ENCODE measurements at places on chromosomes 5 and 9. TPM values are rescaled to one million over a fixed set of nuclear protein-coding genes. Genes with fewer than 3 reads are reported as not detected.

GRCh38 chr9:121463026-121463807 is 36.4 kb downstream of the GGTA1 start:
- DNase-seq, result peak; percentile 46

GRCh38 chr9:8684978-8685708 is 885.6 kb upstream of the DMAC1 start:
- no peak for DNase-seq

GRCh38 chr9:93902780-93903655 is 52.1 kb downstream of the BARX1 start:
- DNase-seq, result peak; percentile 22

DNA sequence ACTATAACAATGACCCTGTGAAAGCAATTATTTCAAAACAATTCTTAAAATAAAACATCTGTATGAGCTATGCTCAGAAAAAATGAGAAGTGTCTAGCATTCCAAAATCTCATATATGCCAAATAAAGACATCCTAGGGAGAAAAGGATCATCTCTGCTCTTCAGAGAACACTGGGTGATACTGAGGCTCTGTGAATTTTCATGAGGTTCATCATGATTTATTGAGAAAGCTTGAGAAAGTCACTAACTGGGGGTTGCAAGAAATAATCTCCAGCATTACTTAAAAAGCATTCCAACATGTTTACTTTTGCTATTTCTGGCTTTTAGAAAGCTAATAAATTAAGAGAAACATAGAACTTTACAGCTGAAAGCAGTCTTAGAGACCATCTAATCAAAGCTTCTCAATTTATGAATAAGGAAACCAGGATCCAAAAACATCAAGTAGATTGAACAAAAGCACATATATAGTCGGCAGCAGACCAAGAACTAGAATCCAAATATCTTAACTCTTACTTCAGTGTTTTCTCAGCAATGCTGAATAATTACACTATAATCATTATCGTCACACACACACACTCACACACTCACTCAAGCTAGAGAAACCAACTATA is 372.8 kb downstream of the NR2F1-AS1 start:
- DNase-seq, result peak; percentile 17

- DNase-seq, result no peak
These were observed 326.0 kb downstream of the NPR3 start for GRCh38 chr5:33037076-33037475.

- DNase-seq, result no peak
These were observed 2.9 kb downstream of the OR2V1 start for GRCh38 chr5:181127907-181128626.

DNA sequence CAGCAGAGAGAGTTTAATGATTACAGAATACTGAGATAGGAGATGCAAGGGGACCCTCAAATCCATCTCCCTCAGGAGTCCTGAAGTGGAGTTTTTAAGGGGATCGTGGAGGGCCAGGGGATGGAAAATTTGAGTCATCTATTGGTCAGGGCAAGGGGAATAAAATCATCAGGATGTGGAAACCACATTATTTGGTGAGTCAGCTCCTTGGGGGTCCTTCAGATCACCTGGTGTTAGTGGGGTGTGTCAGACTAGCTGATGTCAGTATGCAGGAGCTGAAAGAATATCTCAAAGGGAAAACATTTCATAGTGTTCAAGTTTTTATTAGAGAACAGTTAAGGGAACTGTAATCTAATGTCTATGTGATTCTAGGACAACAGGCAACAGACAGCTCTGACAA is 183.0 kb upstream of the FTMT start:
- DNase-seq, result no peak

GRCh38 chr5:15791859-15792258 is 291.9 kb downstream of the FBXL7 start:
- DNase-seq, result no peak

- peak; percentile 64 for DNase-seq
These were observed 128.7 kb upstream of the OTULINL start for GRCh38 chr5:14452685-14453454.

GRCh38 chr9:89448381-89448780 is 49.5 kb downstream of the SEMA4D start:
- peak; percentile 38 for DNase-seq

- DNase-seq, result no peak
These were observed 48.4 kb downstream of the SECISBP2 start for GRCh38 chr9:89366711-89367110.

Gene CKMT2
- total RNA-seq, result 287 TPM

Gene FBP1
- 4.4 TPM for total RNA-seq

Gene PHF2
- total RNA-seq, result 36.2 TPM

Gene GABRA6
- total RNA-seq, result not detected
